ENCODE measurements at places on chromosomes 5 and 9. TPM values are rescaled to one million over a fixed set of nuclear protein-coding genes. Genes with fewer than 3 reads are reported as not detected.

GRCh38 chr9:30329431-30329830 lies 2055.0 kb upstream of the ACO1 start:
- H3K27ac ChIP-seq: no peak overlapping the region
- no peaks in the 10 kb centered on the region for H3K27me3 ChIP-seq
- H3K4me3 ChIP-seq: no peak overlapping the region
- no peaks in the 10 kb centered on the region for H3K36me3 ChIP-seq
- H3K4me1 ChIP-seq: no peaks in the 10 kb centered on the region
- no peak for DNase-seq

- DNase-seq: no peak
- no peaks in the 10 kb centered on the region for H3K27me3 ChIP-seq
- no peak overlapping the region for H3K4me3 ChIP-seq
- H3K27ac ChIP-seq: no peak overlapping the region
- no peaks in the 10 kb centered on the region for H3K36me3 ChIP-seq
Observed at GRCh38 chr5:1137567-1138444, 25.9 kb upstream of the SLC12A7 start.

DNA sequence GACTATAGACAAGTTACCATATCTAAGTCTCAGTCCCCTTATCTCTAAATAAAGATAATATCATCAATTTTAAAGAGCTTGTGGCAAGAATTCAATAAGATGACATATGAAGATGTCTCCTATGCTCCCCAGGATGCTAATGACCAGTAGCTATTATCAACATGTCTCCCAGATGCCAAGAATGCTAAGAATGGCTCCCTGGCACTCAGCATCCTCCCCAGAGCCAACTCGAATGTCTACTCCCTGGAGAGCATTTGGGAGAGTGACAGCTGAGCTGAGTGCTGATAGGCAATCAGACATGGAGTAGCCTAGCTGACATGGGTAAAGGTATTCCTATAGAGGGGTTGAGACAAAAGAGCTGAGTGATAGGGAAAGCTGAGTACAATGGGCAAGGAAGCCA lies 15.9 kb downstream of the P4HA2 start:
- H3K27me3 ChIP-seq: no peaks in the 10 kb centered on the region
- no peak overlapping the region for H3K27ac ChIP-seq
- peaks cover 57% of the 10 kb centered on the region for H3K36me3 ChIP-seq
- no peak for DNase-seq
- no peak overlapping the region for H3K4me3 ChIP-seq

DNA sequence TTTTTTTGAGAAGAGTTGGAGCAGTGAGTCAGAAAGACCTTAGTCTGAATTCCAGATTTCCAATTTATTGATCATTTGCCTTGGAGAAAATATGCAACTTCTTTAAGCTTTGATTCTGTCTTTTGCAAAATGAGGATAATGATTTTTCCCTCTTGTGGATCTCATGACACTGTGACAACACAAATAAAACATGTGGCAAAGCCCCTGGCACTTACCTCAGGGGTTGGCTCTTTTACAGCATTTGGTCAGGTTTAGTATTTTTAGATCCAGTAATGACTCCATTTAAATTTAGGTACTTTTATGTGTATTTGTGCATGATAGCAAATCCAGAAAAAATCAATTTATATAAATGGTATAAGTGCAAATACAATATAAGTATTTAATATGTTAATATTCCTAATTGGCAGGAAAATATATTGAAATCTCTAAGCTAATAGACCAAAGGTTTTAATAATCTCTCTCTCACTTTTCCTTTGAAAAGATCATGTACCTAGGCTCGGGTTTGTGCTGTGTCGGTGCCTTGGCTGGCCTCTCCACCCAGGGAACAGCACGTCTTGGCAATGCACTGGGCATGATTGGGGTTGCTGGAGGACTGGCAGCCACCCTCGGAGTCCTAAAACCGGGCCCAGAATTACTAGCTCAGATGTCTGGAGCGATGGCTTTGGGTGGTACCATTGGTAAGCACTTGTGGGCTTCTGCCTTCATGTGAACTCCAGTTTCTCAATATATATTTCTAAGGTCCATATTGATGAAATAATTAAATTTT lies 49.7 kb downstream of the NNT start:
- DNase-seq: no peak
- H3K4me3 ChIP-seq: no peak overlapping the region
- peaks cover 5% of the 10 kb centered on the region for H3K36me3 ChIP-seq
- no peak overlapping the region for H3K27ac ChIP-seq

- no peaks in the 10 kb centered on the region for H3K4me1 ChIP-seq
- H3K36me3 ChIP-seq: no peaks in the 10 kb centered on the region
- H3K27ac ChIP-seq: no peak overlapping the region
- no peak overlapping the region for H3K4me3 ChIP-seq
Observed at GRCh38 chr9:131562032-131562959, 17.0 kb downstream of the PRRT1B start.

DNA sequence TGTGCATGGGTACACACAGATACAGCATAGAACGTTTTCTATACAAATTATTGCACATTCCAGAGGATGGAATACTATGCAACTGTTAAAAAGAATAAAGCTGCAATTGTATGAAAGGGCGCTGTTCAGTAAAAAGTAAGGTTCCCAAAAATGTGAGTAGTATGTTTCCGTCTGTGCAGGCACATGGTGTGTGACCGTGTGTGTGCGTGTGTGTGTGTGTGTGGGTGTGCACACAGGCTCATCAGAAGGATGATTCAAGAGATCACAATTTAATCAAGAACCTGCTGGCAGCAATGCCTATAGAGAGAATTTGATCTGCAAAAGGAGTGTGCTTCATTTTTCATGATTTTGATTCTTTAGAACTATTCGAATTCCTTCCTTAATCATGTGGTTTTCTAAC lies 76.3 kb downstream of the SEMA4D start:
- no peaks in the 10 kb centered on the region for H3K4me1 ChIP-seq
- H3K27me3 ChIP-seq: no peaks in the 10 kb centered on the region
- H3K27ac ChIP-seq: no peak overlapping the region
- no peak overlapping the region for H3K4me3 ChIP-seq

Gene CMYA5
- total RNA-seq: 6.7 TPM

GRCh38 chr9:133147412-133148198 lies 16.1 kb downstream of the GBGT1 start:
- peak overlapping the region; percentile 63 for H3K4me3 ChIP-seq
- no peaks in the 10 kb centered on the region for H3K27me3 ChIP-seq
- H3K36me3 ChIP-seq: no peaks in the 10 kb centered on the region
- H3K4me1 ChIP-seq: peaks cover 53% of the 10 kb centered on the region

DNA sequence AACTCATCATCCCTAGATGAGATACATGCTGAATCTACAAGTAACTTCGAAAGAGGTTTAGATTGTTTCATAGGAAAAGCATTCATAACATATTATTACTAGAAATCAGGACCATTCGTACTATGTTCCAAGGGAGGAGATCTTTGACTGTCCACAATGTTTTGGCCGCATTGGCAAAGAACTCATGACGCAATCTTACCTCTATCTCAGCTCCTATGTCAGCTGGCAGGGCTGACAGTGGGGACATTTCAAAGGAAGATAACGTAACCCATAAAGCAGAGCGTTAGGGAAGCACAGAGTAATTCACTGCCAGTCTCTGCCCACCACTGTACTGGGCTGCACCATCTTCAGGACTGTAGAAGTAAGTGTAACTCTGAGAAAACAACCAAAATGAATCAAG lies 69.7 kb downstream of the EFNA5 start:
- no peak overlapping the region for H3K4me3 ChIP-seq
- H3K4me1 ChIP-seq: no peaks in the 10 kb centered on the region
- no peak overlapping the region for H3K27ac ChIP-seq
- H3K27me3 ChIP-seq: no peaks in the 10 kb centered on the region

DNA sequence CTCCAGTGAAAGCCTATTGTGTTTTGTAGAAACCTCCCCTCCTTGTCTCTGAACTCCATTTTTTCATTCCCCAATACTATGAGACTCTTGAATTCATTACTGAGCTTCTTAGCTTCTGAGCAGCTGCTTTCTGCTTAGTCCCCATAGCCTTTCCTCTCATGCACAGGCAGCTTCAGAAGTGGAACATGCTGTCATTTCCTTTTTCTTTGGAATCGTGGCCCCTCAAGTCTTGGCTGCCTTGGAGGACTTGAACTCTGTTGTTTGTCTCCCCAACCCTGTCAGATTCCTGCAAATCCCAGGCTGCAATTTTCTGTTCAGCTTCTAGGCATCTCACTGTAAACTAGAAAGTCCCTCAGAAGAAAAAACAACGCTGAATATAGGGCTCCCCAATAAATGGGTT lies 268.5 kb downstream of the ARRDC3 start:
- no peaks in the 10 kb centered on the region for H3K27me3 ChIP-seq
- H3K4me1 ChIP-seq: no peaks in the 10 kb centered on the region
- no peak overlapping the region for H3K4me3 ChIP-seq

GRCh38 chr5:127746756-127747155 lies 43.6 kb downstream of the CCDC192 start:
- H3K27ac ChIP-seq: no peak overlapping the region

- no peak for DNase-seq
- peaks cover 60% of the 10 kb centered on the region for H3K4me1 ChIP-seq
- H3K27me3 ChIP-seq: no peaks in the 10 kb centered on the region
- peak overlapping the region; percentile 57 for H3K27ac ChIP-seq
Observed at GRCh38 chr9:81665322-81665871, 23.9 kb downstream of the TLE1 start.

All from sigmoid colon (tissue), 7 donors.